NCI-H146 (cell line): ENCODE measurements at places on chromosomes 5 and 9.
A peak's percentile ranks its signal among the peaks of the same experiment; 100 is the strongest.

GRCh38 chr9:7166074-7166473, 408.3 kb downstream of the KDM4C start:
- no peak for DNase-seq

DNA sequence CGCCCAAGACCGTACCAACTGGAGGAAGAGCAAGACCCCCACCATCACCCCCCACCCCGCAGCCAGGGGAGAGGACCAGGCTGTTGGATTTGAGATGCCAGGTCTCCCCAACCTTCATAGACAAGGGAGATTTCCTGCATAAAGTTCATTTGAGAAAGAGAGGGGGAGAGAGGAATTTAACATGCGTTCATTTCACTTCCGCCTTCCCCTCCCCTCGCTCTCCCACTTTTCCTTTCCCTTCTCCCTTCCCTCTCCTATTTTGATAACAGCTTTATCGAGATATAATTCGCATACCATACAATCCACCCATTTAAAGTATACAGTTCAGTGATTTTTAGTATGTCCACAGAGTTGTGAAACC, 4.2 kb upstream of the NKX2-5 start:
- DNase-seq: no peak

GRCh38 chr5:149405550-149406202, 26.6 kb upstream of the IL17B start:
- DNase-seq: no peak

DNA sequence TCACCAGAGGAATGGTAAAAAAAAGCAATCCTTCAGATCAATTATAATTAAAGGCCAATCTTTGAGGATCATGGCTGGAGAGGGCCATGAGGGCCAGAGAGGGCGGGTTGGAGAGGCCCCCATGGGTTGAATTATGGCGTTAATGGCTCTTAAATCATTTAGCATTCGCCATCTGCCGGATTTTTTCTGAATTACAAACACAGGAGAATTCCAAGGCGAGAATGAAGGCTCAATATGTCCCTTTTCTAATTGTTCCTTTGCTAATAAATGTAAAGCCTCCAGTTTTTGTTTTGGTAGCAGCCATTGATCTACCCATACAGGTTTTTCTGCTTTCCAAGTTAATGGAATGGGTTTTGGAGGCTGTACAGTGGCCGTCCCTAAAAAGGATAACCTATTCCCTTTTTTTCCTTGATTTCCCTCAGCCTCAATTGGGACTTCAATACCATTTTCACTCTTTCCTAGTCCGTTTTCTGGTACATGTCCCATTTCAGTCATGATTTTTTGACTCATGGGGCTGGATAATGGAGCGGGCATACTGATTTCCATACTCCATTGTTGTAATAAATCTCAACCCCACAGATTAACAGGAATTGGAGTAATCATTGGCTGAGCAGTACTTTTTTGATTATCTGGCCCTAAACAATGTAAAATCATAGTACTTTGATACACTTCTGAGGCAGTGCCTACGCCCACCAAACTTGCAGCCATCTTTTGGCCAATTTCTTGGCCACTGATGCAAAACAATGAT, 6.7 kb upstream of the TMEM141 start:
- DNase-seq: peak; percentile 45

- DNase-seq: no peak
Observed at GRCh38 chr5:39542511-39543285, 117.9 kb upstream of the DAB2 start.

DNA sequence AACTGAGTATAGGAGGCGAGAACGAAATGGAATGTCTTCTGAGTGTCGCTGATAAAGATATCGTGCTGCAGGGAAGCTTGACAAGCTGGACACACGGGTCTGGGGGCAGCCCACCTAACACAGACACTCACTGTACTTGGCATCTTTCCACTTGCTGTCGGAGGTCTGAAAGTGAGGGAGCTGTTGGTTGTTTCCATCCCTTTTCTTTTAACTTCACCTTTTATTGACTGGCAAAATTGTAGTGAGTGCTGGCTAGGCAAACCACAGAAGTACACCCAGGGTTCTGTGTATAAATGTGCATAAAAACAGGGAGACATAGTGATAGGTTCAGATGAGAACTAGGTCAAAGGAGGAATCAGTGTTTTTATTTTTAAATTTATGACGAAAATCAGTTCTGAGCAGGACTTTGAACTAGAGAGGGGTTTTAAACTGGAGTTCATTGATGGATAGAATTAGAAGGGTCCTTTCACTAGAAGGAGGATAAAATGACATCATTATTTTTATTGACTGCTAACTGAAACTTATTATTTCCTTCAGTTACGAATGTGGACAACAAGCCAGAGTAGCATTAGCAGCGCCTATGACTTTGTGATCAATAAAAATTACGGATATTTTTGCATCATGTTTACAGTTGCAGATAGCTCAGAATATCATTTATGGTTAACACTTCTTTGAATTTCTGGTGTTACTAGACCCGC, 817 bp downstream of the GAPVD1 start:
- no peak for DNase-seq

GRCh38 chr5:41722359-41722950, 147.8 kb downstream of the OXCT1 start:
- DNase-seq: no peak

GRCh38 chr5:51172903-51173626, 210.2 kb upstream of the ISL1 start:
- DNase-seq: peak; percentile 98

GRCh38 chr5:142063878-142064331, 44.7 kb upstream of the NDFIP1 start:
- peak; percentile 62 for DNase-seq

GRCh38 chr9:119304555-119304954, 64.7 kb downstream of the BRINP1 start:
- no peak for DNase-seq

DNA sequence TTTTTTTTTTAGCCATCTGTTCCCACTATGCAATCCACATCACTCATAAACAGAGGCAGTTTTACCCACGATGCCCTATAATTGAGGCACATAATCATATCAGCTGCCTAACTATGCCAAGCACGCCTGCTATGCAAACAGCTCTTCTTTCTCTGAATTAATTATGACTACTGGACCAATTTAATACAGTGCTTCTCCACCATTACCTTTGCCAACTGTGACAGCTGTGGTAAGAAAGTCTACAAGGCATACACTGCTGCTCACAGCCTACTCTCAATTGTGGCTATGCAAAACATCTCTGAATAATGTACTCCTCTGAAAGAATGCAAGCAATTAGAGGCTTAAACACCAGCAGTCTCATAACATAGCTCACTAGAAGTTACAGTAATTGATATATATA, 97.1 kb downstream of the DTWD2 start:
- peak; percentile 57 for DNase-seq

- no peak for DNase-seq
Observed at GRCh38 chr9:88950341-88951154, 40.7 kb upstream of the S1PR3 start.

GRCh38 chr5:40781843-40782409, 16.2 kb downstream of the PRKAA1 start:
- DNase-seq: no peak

GRCh38 chr5:119420169-119420568, 32.1 kb upstream of the HSD17B4 start:
- no peak for DNase-seq

- peak; percentile 44 for DNase-seq
Observed at GRCh38 chr5:134594797-134595457, 37.7 kb downstream of the SAR1B start.

DNA sequence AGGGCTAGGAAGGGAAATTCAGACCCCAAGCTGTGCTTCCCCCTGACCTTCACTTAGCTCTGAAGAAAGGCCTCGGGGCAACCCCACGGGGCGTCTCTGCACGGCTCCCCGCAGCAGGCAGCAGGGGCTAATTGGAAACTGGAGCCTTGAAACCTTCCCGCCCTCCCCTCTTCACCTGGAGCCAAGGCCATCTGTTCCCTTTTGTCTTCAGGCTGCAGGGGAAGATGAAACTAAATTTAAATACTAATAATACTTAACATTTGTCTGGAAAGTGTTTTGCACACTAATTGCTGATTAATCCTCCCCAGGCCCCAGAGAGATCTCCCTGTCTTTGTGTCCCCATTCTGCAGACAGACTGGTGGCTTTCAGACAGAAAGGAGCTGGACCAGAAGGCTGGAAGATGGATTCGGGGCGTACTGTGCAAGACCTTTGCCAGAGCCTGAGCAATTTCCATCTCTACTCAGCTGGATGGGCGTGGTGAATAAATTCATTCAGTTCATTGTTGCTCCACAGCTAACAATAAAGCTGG, 34.1 kb upstream of the CPLX2 start:
- peak; percentile 84 for DNase-seq

DNA sequence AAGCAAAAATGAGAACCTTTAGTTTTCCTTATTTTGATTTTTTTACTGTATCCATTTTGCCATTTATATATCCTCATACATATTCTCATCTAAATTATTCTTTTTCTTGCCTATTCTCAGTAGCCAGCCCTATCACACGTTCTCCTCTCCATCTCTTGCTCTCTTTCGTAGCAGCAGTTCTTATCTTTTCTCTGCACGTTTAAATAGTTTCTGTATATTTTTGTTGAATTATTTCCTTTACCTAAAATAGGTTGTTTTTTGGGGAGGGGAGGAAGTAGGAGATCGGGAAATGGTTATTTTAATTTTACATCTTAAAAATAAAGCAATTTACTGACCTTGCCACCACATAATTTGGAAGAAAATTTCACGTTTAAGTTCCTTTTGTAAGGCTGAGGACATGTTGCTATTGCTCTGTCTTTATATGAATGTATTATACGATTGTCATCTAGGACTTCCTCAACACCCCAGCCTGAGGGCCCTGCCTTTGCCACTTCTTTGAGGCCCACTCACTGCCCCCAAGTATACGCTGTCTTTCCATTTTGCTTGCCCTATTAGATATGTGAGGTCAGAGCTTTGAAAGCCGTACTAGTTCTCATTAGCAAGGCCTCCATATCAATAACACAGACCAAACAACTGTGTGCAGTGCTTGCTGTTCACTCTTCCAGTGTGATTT, 140.3 kb downstream of the GNAQ start:
- DNase-seq: no peak

GRCh38 chr9:37466037-37466709, 923 bp upstream of the ZBTB5 start:
- peak; percentile 92 for DNase-seq
